Stimulated activated CD4-positive, alpha-beta T cell treated with anti-CD3 and anti-CD28 coated beads, Interleukin-15, amount 100 ng/mL, for 1 hour (primary cell): ENCODE measurements at places on chromosomes 13 and 19.
A peak's percentile ranks its signal among the peaks of the same experiment; 100 is the strongest.

- DNase-seq = no peak
Observed at GRCh38 chr19:55621673-55622231, 2.6 kb downstream of the ZNF784 start.

DNA sequence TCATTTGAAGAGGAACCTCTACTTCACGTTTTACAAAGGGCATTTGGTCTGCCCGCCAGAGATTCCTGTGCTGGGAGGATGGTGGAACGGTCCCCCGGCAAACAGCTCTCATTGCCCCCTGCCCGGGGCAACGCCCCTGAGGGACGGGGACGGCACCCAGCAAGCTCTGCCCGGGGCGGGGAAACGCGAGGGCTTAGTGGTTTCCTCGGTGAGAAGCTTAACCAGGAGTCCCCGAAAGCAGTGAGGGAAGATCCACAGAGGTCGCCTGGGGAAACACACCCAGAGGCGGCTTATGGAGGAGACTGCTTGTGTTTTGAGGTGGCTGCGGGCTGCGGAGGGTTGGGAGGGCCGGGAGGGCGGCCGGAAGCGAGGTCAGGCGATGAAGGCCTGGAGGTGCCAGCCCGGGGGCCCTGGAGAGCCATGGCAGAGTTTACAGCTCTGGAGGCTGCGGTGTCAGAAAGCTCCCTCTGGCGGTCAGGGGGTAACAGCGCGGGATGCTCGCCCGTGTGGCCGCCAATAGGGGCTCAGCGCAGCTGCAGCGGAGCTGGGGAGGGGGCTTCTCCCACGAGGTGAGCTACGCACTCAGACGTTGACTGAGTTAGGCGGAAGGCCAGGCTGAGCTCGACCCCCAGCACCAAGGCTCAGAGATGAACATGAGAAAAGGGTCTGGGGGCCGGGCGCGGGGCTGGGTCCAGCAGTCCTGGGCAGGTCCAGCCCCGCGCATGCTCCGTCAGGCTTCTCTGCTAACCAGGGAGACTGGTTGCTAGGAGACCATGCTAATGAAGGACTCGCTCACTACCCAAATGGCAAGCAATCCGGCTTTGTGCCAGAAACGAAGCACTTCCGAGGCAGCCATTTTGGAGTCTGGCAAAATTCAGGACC is 652 bp upstream of the TPGS1 start:
- DNase-seq = peak; percentile 86

DNA sequence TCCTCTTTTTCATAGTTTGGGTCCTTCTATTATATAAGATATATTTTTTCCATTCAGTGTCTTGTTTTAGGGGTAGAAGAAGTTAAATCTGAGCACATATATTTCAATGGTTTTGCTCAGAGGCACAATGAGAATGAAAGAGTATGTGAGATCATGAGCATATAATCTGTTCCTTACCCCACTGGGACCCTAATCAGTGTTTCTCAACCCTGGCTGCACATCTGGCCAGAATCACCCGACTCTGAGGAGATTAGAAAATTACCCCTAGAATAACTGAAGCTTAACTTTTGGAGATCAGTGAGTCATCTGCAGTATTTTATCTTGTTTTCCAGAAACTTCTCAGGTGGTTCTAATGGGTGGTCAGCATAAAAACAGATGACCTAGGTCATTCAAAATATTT is 782 bp downstream of the CYSLTR2 start:
- DNase-seq = no peak

- no peak for DNase-seq
Observed at GRCh38 chr13:114118511-114119123, 13.8 kb downstream of the RASA3 start.

- DNase-seq = no peak
Observed at GRCh38 chr13:40191186-40191980, 475.1 kb downstream of the FOXO1 start.

DNA sequence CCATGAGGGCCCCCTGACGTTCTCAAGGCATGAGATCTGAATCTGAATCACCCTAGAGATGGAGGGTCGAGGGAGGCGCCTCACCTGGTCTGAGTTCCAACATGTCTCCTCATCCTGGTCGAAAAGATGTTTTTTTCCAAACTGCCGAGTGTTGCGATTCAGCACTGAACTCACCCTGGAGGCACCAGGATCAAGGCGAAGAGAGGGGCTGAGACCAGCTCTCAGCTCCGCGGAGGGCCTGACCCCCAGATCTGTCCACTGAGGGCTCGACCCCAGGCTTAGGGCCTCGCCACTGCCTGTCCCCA is 555 bp downstream of the NR2C2AP start:
- DNase-seq = no peak
